Small intestine (tissue), 16 donors: ENCODE measurements at places on chromosomes 2 and 18.

- no peak for DNase-seq
Observed at GRCh38 chr18:23188068-23188760, 52.9 kb downstream of the CABLES1 start.

GRCh38 chr2:19744456-19745199 is 157.2 kb downstream of the TTC32 start:
- DNase-seq, result no peak

- DNase-seq, result no peak
Observed at GRCh38 chr2:37576831-37577230, 94.6 kb downstream of the CDC42EP3 start.

DNA sequence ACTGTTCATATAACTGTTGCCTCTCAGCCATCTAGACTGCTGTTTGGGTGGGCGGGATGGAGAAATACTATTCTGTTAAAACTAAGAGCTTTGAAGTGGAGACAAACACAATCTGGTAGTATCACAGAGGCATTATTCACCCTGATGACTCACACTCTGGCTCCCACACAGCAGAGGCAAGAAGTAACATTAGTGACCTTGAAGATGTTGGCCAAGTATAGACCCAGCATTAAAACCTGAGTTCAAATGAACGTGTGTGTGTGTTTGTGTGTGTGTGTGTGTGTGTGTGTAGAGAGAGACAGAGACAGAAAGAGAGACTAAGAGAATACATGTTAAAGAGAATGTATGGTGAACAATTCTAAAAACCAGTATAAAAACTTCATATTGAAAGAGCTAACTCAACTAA is 22.5 kb upstream of the ACVR1 start:
- peak; percentile 57 for DNase-seq

DNA sequence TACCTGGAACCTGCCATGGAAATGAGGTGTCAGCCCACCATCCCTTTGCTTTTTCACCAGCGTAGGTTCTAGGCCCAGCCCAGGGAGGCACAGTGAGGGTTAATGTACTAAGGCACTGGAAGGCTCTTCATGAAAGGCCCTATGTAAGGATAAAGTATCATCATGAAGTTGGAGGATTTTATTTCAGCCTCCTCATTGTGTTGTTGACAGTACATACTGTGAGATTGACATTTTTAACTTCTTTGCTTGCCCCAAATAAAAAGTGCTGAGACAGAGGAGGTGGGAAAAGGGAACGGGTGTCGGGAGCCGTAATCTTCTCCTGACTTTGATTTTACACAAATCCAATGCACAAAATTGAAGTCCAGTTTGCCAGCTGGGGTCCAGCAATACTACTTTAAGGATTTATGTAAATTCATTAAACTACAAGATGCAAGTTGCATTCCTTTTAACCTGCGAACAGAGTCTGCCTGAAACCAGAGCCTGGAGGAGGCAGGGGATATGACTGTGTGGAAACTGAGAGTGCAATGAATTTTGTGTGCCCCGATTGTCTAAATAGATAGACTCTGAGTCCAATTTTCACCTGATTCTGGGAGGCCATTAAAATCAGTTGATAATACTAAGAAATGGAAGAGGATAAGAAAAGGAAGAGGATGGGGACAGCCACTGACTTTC is 5.4 kb upstream of the NCKAP5 start:
- DNase-seq, result no peak

DNA sequence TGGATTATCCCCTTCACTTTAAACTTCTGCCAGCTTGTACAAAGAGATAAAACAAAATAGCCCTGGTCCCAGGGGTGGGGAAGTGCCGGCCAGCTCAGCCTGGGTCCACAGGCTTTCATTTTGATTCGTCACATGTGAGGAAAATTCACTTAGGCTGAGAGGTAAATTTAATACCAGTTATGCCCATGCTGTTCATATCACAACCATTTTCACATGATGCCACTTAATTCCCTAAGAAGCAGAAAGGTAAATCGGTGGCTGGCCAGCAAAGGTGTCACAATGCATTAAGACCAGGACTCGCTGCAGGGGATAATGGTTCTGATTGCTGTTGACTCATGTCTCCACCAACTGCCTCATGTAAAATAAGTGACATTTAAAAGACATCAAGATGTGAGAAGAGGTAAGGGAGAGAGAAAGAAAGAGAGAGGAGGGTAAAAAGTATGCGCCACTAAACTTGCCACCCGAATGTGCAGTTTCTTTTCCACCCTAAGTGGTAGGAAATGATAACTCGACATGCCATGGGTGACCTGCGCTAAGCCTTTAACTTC is 261.0 kb upstream of the SIX3 start:
- no peak for DNase-seq

DNA sequence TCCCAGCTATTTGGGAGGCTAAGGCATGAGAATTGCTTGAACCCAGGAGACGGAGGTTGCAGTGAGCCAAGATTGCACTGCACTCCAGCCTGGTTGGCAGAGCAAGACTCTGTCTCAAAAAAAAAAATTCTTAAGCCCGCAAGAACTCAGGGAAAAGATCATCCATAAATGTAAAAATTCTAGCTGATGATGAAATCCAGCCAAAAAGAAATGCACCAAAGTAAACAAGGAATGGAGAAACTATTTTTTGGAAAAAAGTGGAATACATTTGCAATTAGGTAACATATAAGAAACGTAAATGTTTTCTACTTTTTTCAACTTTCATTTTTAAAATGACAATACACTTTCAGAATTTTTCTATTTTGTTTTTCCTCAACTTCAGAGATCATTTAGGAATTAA is 61.3 kb downstream of the ASXL2 start:
- no peak for DNase-seq

- DNase-seq, result no peak
Observed at GRCh38 chr18:58632552-58632951, 3.7 kb upstream of the ALPK2 start.

- DNase-seq, result peak; percentile 49
Observed at GRCh38 chr2:54673501-54673998, 49.9 kb upstream of the EML6 start.

- no peak for DNase-seq
Observed at GRCh38 chr2:55729136-55729685, 35.6 kb upstream of the PNPT1 start.

GRCh38 chr18:80231151-80231550 is 16.2 kb downstream of the PARD6G start:
- DNase-seq, result no peak

DNA sequence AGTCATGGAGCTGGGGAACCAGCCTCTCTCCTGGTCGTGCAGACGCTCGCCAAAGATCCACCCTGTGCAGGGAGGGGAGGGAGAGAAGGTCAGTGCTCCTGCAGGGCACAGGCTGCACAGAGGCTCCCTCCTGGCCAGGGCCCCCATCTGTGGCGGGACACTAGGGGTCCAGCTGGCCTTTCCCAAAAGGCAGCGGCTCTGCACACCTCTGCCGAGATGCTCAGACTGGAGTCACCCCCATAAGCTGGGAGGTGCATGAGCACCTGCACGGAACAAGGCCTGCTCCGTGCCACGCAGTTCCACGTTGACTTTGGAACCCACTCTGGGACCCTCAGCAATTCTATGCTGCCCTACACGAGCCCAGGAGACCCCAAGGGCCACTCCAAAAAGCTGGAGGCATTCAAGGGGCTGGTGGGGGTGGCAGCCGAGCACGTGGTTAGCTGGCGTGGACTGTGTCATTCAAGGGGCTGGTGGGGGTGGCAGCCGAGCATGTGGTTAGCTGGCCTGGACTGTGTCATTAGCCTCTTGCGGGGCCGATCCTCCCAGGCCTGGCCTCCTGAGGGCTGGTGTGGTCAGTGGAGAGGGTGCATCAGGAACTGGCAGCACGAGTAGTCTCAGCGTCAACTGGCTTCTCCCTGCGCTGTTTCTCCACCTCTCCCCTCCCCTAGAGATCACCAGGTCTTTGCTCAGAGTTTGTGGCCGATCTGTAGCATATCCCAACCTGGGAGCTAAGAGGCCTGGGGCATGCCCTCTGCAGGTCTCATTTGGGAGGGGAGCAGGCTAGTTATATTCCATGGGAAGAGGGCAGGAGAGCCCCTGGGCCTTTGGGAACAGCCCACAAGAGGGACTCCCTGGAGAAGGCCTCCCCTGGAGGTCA is 9.8 kb downstream of the SNORC start:
- DNase-seq, result no peak

- DNase-seq, result no peak
Observed at GRCh38 chr2:177606636-177607035, 214.1 kb downstream of the AGPS start.

- DNase-seq, result no peak
Observed at GRCh38 chr2:35081001-35081621, 1274.5 kb upstream of the CRIM1 start.

- no peak for DNase-seq
Observed at GRCh38 chr2:206627632-206628031, 14.7 kb upstream of the FAM237A start.

- no peak for DNase-seq
Observed at GRCh38 chr2:75792146-75792545, 81.4 kb upstream of the GCFC2 start.

DNA sequence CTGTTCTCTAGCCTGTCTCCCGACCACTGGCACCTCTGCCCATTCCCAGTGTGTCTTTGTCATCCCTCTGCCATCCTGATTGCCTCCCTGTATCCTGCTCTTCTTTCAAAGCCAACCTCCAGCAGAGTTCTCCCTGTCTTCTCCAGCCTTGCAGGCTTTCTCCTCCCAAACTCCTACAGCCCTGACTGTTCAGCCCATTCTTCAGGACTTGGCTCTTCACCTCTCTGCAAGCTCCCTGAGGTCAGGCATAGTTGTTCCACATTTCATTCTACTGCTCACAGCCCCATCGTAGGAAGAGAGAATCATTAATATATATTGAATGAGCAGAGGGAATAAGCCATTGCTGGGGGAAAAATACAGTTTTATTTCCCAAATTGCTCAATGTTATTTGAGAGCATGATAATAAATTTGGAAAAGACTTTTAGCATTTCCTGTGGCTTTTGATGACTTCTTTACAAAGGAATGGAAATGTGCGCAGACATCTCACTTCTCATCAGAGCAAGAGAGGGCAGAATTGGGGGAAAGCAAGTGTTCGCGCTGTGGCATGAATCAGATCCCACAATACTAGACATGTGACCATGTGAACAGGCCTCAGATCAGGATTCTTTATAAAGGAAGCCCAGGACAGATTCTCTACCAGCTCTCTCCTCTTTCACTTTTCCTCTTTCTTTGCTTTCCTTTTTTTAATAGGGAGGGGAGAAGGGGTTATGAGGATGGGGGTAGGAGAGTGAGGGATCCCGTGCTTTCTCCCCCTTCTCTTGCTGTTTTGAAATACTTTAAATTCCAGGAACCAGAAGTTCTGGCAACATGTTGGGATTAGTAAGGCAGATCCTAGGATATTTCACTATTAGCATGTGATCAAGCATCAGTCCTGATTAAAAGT is 37.4 kb downstream of the EPAS1 start:
- no peak for DNase-seq
